Occipital lobe (tissue), 3 donors: ENCODE measurements at places on chromosomes 3 and 15. TPM values are rescaled to one million over a fixed set of nuclear protein-coding genes. Genes with fewer than 3 reads are reported as not detected.

WNT7A gene
- total RNA-seq = 9.0 TPM

CADPS gene
- total RNA-seq = 206 TPM

RPL39L gene
- total RNA-seq = 16.7 TPM

FRMD5 gene
- 29.2 TPM for total RNA-seq

HCLS1 gene
- total RNA-seq = 1.9 TPM

PDZRN3 gene
- 59.3 TPM for total RNA-seq

SCN11A gene
- 0.31 TPM for total RNA-seq

KBTBD13 gene
- not detected for total RNA-seq

CILP gene
- total RNA-seq = 0.31 TPM

HTD2 gene
- total RNA-seq = 12.3 TPM

FAM107A gene
- total RNA-seq = 24.8 TPM

A4GNT gene
- not detected for total RNA-seq

SAMD7 gene
- total RNA-seq = not detected

SNRPA1 gene
- 15.0 TPM for total RNA-seq

AGTR1 gene
- total RNA-seq = 2.0 TPM

TGM4 gene
- total RNA-seq = not detected

EXD1 gene
- 0.78 TPM for total RNA-seq

SENP8 gene
- 6.9 TPM for total RNA-seq

LRRK1 gene
- total RNA-seq = 1.4 TPM

SEC61A1 gene
- 77.2 TPM for total RNA-seq

SNTN gene
- not detected for total RNA-seq

DISP2 gene
- total RNA-seq = 9.2 TPM

C3orf70 gene
- total RNA-seq = 26.8 TPM

NEIL1 gene
- total RNA-seq = 26.2 TPM

MED12L gene
- total RNA-seq = 6.1 TPM

ABHD17C gene
- 14.7 TPM for total RNA-seq

EOMES gene
- 14.5 TPM for total RNA-seq

OR5AC2 gene
- total RNA-seq = not detected

FAM174B gene
- total RNA-seq = 13.6 TPM

TNFAIP8L3 gene
- 1.9 TPM for total RNA-seq

P2RY12 gene
- 49.8 TPM for total RNA-seq

APOD gene
- 3.6 TPM for total RNA-seq

SI gene
- total RNA-seq = not detected

KIF23 gene
- 4.7 TPM for total RNA-seq

SLC9A9 gene
- 7.3 TPM for total RNA-seq

NR1I2 gene
- 0.16 TPM for total RNA-seq

PLAAT1 gene
- total RNA-seq = 8.1 TPM

ARID3B gene
- 8.3 TPM for total RNA-seq

RNF111 gene
- 37.1 TPM for total RNA-seq

LSAMP gene
- total RNA-seq = 47.3 TPM

HCN4 gene
- total RNA-seq = 3.0 TPM

DNAH1 gene
- total RNA-seq = 1.6 TPM

FETUB gene
- not detected for total RNA-seq

RARB gene
- 13.4 TPM for total RNA-seq

RFTN1 gene
- total RNA-seq = 6.4 TPM

BCL2A1 gene
- 0.94 TPM for total RNA-seq

CACNA2D2 gene
- 2.2 TPM for total RNA-seq

SLC24A5 gene
- total RNA-seq = not detected

KCNMB2 gene
- total RNA-seq = 15.4 TPM

CCNL1 gene
- total RNA-seq = 104 TPM

CCDC39 gene
- total RNA-seq = 0.62 TPM

SPSB4 gene
- total RNA-seq = 8.3 TPM
